ENCODE measurements at places on chromosomes 12 and 14. TPM values are rescaled to one million over a fixed set of nuclear protein-coding genes. Genes with fewer than 3 reads are reported as not detected.

DNA sequence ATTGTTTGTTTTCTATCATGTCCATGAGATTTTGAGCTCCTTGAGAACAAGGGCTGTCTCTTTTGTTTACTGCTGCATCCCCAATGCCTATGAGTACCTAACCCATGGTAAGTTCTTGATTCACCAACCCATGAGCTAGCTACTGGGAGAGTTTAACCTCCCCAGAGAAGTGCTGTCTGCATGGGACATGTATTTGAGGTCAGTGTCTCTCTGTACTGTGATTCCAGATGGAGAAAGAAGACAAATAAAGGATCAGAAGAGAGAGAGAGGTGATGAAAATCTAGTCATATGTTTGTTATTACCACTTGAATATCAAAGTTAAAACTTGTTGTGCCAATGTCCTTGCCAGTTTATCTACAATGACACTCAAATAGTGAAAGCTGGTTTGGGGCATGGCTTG is 421.8 kb downstream of the BCAT1 start:
- DNase-seq = no peak

DNA sequence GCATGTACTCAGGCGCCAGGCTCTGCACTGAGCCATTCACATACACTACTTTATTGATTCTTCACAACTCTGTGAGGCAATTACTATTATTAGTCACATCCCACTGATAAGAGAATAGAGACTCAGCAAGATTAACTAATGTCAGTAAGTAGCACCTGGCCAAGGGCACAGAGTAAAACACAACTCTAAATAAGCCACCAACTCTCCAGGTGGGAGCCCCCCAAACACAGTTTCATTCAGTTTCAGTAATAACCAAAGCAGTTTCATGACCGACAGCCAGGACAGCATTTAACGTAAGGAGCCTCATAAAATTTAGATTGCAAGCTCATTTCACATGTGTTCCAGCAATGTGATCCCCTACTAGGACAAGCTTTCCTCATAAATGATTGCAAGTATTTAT is 323.1 kb upstream of the CCDC196 start:
- DNase-seq = no peak

GRCh38 chr14:100857923-100858837 is 32.3 kb downstream of the MEG3 start:
- DNase-seq = no peak

DNA sequence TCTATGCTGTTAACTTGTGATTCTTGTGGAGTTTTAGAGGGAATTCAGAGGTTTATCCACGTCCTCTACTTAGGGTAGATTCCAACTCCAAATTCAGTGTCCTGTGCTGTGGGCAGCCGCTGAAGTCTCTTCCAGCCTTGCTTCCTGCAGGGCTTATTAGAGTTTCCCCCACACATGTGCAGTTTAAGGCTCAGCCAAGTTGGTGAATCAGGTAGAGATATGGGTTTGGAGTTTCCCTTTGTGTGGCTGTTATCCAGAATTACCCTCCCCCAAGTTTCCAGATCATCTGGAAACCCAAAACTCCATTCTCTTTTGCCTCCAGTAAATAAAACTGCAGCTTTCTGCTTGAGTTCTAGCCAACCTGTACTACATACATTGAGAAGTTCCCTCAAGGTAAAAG is 853.7 kb downstream of the GALC start:
- no peak for DNase-seq

- no peak for DNase-seq
Observed at GRCh38 chr12:6631549-6631961, 4.2 kb downstream of the LPAR5 start.

DNA sequence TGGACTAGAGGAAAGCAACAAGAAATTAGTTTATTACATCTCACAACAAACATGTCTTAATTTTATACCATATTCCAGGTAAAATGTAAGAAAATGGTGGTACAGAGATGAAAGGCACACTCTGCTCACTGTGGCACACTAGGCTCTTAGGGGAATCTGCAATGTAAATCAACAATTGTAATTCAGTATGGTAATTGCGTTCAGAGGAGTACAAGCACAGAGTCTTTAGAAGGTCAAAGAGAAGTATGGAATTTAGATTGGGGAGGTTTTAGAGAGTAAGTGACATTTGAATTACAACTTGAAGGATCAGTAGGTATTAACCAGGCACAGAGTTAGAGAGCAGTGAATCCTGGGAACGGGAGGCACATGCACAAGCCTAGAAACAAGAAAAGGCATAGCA is 694.0 kb upstream of the USP15 start:
- DNase-seq = no peak

GRCh38 chr12:100845095-100845494 is 50.5 kb downstream of the ANO4 start:
- DNase-seq = no peak

DNA sequence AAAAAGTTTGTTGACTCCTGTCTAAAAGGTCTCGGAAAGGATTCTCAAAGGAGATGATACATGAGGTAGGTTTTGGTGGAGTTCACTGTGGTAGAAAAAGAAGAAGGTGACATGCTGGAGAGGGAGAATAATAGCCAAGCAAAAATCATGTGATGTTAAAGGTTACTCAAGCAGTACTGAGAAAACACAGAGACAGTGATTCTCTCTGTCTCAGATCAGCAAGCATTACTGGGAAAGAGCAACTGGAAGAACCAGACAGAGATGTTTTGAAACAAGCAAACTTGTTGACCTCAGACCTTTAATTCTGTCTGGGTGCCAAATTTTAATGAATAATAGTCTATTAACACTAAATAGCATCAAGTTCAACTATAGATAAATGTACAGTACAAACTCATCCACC is 183.5 kb upstream of the PLEKHG7 start:
- no peak for DNase-seq

GRCh38 chr14:77275041-77275580 is 4.1 kb upstream of the NGB start:
- DNase-seq = no peak

RGS6 gene
- total RNA-seq = 0.02 TPM

NGB gene
- not detected for total RNA-seq

Data from NCI-H460 (cell line).